Fibroblast of the aortic adventitia (primary cell): ENCODE measurements at places on chromosomes 6 and 20. TPM values are rescaled to one million over a fixed set of nuclear protein-coding genes. Genes with fewer than 3 reads are reported as not detected.

DNA sequence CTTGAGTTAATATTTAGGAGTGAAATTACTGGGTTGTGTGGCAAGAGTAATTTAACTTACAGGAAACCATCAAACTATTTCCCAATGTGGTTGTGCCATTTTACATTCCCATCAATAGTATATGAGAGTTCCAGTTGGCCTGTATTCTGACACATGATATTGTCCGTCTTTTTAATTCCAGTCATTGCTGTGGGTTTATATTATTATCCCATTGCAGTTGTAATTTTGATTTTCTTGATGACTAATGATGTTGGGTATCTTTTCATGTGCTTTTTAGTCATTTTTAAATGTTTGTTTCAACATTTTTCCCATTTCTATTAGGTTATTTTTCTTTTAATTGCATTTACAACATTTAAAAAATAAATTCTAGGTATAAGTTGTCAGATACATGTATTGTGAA, 614.0 kb downstream of the UTRN start:
- peak; percentile 83 for DNase-seq

GRCh38 chr20:10798811-10799210, 125.0 kb upstream of the JAG1 start:
- peak; percentile 43 for DNase-seq

DNA sequence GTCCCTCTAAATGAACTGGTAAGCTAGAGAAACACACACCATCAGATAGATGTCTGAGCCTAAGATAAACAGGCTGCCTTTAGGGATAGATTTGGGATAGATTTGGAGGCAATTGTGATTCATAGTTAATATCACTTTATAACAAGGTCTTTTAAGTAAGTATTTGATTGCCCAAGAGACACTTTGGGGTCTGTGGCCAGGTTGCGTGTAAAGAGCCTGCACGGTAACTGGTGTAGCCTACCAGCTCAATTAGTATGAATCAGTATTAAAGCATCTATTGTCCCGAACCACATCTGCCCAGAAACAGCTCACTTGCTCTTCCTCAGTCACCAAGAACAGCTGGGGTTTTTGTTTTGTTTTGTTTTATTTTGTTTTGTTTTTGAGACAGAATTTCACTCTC, 193.3 kb downstream of the SASH1 start:
- DNase-seq, result peak; percentile 71

- DNase-seq, result peak; percentile 35
Observed at GRCh38 chr6:79048611-79049010, 29.4 kb downstream of the PHIP start.

DNA sequence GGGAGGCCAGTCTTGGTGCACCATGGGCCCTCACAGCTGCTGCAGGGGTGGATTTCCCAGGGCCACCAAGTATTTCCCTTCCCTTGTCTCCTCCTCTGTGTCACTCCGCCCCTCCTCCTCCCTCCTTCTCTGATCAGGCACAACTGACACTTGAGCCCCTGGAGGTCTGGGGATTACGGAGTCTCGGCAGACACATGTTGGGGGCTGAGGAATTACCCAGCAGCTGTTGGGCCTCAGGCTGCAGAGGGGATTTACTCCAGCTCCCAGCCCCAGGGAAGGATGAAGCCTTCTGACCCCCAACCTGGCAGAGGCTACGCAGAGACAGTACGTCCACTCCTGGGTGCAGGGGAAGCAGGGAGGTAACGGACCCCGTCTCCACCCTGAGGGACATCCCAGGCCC, 420.5 kb upstream of the SULF2 start:
- DNase-seq, result no peak

- no peak for DNase-seq
Observed at GRCh38 chr20:49889001-49889934, 26.1 kb downstream of the SPATA2 start.

DNA sequence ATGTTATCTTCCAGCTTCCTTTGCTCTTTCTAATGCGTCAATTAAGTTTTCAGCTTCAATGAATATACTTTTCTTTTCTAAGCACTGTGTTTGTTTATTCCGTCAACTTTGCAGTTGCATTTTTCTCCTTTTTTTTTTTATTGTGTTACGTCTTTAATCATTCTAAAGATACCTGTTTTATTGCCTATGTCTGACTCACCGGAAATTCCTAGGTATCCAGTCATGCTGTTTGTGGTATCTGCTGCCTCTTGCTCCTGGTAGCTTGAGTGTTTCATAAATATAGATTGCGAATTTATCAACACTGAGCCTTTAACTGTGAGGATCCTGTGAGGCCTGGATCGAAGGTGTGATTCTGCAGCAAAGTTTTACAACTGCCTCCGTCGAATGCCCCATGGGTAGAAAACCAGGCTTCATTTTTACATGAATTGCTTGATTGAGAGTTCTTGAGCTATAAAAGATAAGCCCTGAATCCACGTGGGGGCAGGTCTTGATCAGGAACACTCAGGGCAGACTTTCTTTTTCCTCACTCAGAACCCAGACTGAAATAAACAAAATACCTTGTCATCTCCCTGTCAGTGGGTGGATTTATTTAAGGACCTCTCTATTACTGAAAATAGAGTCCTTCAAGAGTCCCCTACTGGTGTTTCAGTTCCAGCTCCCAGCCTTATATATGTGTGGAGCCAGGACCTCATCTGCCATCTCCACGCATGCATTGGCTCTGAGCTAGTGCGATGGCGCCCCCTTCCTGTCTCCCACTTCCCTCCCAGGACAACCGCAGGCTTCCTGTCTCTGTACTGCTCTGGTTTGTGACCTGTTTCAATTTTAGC, 60.1 kb upstream of the LRRC1 start:
- peak; percentile 16 for DNase-seq

DNA sequence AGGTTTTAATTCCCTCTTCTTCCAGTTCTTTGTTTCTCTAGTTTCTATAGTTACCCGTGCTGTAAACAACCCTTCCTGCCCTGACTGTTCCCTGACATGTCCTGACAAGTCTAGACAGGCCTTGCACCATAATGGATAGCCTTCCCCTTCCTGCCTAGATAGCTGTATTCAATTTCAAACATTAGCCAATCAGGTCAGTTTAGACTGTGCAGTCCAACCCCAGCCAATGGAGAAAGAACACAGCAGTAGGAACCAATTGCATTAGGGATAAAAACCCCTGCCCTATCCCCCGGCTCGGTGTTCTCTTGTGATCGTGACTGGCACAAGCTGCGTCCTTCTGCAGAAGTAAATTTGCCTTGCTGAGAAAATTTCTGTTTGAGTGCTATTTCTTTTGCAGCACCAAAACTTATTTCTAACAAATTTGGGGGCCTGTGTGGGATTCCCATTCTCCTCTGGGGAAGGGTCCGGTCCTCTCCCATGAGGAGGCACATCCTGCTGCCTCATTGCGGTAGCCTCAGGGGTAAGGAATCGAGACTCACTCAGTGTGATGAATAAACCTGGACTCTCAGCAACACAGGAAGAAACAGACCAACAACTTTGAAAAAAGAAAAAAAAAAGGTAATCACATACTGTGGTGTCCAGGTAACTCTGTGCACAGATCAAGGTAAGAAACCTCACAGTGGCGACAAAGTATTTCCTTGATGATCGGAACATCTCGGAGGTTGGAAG, 248.7 kb upstream of the ECI2 start:
- DNase-seq, result no peak

DNA sequence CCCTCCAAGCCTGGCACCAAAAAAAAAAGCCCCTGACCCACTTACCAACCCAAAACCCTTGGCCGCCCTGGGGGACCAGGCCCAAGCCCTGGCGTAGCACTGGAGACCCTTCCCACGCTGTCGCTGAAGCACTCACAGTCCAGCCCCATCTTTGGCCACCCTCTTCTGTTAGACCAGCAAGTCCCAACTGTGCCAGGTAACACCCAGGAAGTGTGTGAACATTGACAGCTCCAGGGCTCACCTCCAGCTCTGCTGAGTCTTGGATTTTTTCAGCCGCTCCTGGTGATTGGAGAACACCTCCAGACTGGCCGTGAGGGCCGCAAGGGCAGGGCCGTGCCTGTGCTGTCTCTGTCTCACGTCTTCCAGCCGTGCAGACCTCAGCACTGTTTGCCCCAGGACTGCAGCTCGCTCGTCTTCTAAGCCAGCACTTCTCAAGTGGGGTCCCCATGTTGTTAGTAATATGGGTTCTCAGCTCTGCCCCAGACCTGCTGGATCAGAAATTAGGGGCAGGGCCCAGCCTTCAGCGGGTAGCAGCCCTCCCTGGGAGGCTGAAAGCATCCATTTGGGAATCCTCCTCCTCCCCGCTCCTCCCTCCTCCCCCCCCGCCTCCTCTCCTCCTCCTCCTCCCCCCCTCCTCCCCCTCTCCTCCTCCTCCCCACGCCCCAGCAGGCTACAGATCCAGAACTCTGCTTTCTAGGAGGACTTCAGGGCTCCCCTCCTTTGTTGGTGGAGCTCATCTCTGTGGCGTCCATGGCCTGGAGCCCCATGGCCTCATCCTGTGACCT, 18.1 kb downstream of the NPEPL1 start:
- no peak for DNase-seq

DNA sequence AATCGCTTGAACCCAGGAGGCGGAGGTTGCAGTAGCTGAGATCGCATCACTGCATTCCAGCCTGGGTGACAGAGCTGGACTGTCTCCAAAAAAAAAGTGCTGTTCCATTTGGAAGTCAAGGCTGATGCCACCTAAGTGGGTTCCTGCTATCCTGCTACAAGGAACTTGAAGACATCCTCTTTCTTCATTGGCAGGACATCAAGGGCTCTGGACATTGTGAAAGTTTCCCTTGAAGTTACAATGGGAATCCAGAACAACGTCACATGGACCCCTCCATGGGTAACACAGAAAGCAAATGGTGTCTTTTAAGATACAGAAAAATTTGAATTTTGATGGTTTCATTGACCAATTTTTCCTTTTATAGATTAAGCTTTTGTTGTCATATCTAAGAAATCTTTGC, 15.5 kb upstream of the ITCH start:
- no peak for DNase-seq

DNA sequence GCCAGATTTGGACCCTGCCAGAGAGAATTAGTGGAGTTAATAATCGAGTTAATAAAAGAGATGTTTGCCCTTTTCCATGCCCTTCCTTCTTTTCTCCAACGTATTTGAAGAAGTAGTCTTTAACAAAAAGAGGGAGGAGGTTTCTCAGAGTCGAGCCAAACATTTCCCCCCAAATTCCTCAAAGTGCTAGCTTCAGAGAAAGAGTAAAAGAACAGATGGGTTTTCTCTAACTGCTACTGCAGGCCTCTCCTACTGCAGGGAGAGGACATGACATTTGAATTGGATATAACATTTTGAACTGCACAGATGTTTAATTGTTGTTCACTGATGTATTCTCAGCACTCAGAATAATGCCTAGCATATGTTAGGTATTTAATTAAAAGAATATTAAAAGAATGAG, 25.5 kb downstream of the RWDD2A start:
- no peak for DNase-seq

- DNase-seq, result no peak
Observed at GRCh38 chr20:2390951-2391675, 10.4 kb downstream of the TGM6 start.

DNA sequence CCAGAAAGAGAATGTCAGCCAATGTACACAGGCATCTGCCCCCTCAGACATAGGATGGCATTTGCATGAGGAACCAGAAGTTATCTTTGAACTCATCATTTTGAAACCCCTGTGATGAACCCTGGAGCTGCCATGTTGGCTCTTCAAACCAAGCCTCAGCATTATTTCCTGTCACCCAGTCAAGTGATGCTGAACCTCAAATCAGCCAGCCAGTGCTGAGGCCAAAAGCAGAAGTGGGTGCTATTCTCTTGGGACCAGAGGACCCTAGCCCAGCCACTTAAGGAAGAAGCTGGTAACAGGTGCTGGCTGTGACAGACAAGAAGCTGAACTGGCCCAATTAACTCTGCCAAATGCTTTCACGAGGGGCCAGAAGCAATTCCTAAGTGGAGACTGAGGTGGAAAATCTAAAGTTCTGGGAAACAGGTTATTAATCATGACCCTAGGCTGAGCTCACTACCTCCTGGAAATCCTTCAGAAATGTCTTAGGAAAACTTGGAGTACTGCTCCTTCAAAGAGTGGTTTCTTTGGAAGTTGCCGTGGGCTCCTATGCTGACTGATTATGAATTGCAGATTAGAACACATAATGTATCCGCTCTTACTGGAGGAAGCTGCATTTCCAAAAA, 4.0 kb downstream of the PKIG start:
- DNase-seq, result no peak

DNA sequence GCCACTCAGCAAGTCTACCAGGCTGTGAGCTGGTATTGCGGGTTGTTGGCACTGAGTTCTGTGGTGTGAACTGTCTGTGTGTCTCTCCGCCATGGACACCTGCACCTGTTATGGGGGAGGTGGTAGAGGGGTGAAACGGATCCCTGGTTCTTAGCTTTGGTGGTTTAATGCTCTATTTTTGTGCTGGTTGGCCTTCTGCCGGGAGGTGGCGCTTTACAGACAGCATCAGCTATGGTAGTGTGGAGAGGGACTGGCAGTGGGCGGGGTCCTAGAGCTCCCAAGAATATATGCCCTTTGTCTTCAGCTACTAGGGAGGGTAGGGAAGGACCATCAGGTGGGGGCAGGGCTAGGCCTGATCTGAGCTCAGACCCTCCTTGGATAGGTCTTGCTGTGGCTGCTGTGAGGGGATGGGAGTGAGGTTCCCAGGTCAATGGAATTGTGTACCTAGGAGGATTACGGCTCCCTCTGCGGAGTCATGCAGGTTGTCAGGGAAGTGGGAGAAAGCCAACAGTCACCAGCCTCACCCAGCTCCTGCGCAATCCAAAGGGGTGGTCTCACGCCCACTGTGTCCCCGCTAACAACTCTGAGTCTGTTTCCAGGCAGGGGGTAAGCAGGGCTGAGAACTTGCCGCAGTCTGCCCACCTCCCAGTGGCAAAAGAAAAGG, 154.3 kb downstream of the CCDC170 start:
- peak; percentile 4 for DNase-seq

- peak; percentile 18 for DNase-seq
Observed at GRCh38 chr6:119612911-119613381, 263.4 kb upstream of the MAN1A1 start.

- no peak for DNase-seq
Observed at GRCh38 chr6:168129292-168130167, 50.5 kb upstream of the FRMD1 start.

GRCh38 chr20:50338479-50339391, 148.1 kb downstream of the CEBPB start:
- no peak for DNase-seq

DNA sequence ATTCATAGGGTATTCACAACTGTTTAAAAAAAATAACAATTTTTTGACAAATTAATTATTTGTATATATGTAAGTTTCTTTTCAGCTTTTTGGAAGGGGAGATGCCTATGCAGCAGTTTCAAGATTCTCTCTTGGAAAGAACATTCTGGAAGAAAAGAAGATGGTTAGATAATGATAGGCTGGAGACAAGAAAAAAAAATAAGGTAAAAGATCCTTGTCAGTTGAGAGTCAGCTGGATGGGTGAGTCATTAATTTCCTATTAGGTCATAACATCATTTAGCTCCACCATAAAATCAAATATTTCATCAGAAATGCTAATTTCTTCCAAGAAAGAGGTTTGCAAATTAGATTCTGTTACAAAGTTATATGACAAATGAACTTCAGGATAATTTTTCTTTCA, 880.4 kb downstream of the EPHA7 start:
- DNase-seq, result no peak

GRCh38 chr20:53335555-53335954, 258.1 kb downstream of the ZNF217 start:
- DNase-seq, result no peak

GRCh38 chr6:155770313-155770712, 314.7 kb upstream of the NOX3 start:
- DNase-seq, result no peak

MEI4 gene
- not detected in 2 replicates for total RNA-seq

GABRR1 gene
- not detected in 2 replicates for total RNA-seq

PROCR gene
- total RNA-seq, result 62.2 and 106 TPM in 2 replicates

CST2 gene
- 0.36 TPM in 1 of 2 replicates, not detected in the other for total RNA-seq

PDYN gene
- total RNA-seq, result not detected in 2 replicates

AFG1L gene
- 3.7 and 6.0 TPM in 2 replicates for total RNA-seq

SCAND1 gene
- total RNA-seq, result 34.1 and 161 TPM in 2 replicates

GPR6 gene
- total RNA-seq, result not detected in 2 replicates

NCOA5 gene
- total RNA-seq, result 11.9 and 24.0 TPM in 2 replicates
